Epithelial cell of alveolus of lung (primary cell): ENCODE measurements at places on chromosomes 13 and 19. TPM values are rescaled to one million over a fixed set of nuclear protein-coding genes. Genes with fewer than 3 reads are reported as not detected.

ALOX5AP gene
- 0.64 and 12.2 TPM in 2 replicates for total RNA-seq

C1QTNF9 gene
- not detected in 2 replicates for total RNA-seq

PSPN gene
- 0.26 and 1.4 TPM in 2 replicates for total RNA-seq

C19orf38 gene
- total RNA-seq = 0.78 and 2.6 TPM in 2 replicates

CATSPERD gene
- total RNA-seq = not detected in 2 replicates

FCER2 gene
- total RNA-seq = not detected in 2 replicates

GDF15 gene
- total RNA-seq = 113 and 261 TPM in 2 replicates

MCF2L gene
- total RNA-seq = 0.39 and 0.80 TPM in 2 replicates

RGL3 gene
- total RNA-seq = under 0.01 and 1.2 TPM in 2 replicates

ZNF132 gene
- total RNA-seq = 3.7 and 5.9 TPM in 2 replicates

CNFN gene
- 1.8 TPM in 1 of 2 replicates, not detected in the other for total RNA-seq

REEP6 gene
- 2.7 and 2.8 TPM in 2 replicates for total RNA-seq

FLT1 gene
- 0.80 and 4.8 TPM in 2 replicates for total RNA-seq
